ENCODE measurements at places on chromosomes 1 and 21. TPM values are rescaled to one million over a fixed set of nuclear protein-coding genes. Genes with fewer than 3 reads are reported as not detected.

GRCh38 chr1:18991585-18991984 lies 35.1 kb upstream of the IFFO2 start:
- DNase-seq: no peak
- no peaks in the 10 kb centered on the region for H3K4me1 ChIP-seq
- peaks cover 6% of the 10 kb centered on the region for H3K27me3 ChIP-seq
- H3K27ac ChIP-seq: no peak overlapping the region
- no peak overlapping the region for H3K4me3 ChIP-seq

- peak overlapping the region; percentile 5 for H3K27ac ChIP-seq
- no peak for DNase-seq
- no peak overlapping the region for H3K4me3 ChIP-seq
- H3K36me3 ChIP-seq: no peaks in the 10 kb centered on the region
Observed at GRCh38 chr21:41321908-41322495, 5.4 kb downstream of the FAM3B start.

Gene ZNHIT6
- 15.2 TPM for total RNA-seq

Gene INAVA
- 37.6 TPM for total RNA-seq

- DNase-seq: peak; percentile 65
- H3K36me3 ChIP-seq: no peaks in the 10 kb centered on the region
Observed at GRCh38 chr21:42836767-42837301, 42.5 kb downstream of the WDR4 start.

DNA sequence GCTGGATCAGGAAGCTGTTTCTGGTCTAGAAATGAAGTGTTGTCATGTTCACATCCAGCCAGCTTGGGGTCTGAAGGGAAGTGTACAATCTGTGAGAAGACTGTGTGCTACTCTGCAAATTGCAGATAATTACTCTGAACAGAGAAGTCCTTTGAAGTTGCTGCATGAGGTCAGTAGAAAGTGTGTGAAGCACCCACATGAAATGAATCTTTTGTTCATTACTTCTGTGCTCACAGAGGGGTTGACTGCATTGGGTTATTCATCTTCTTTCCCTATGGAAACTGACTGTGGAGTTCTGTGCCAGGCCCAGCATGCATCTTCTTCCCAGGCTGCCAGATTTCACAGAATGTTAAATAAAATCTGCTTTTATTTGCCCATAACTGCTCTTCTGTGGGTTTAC lies 47.1 kb downstream of the CTH start:
- peaks cover 9% of the 10 kb centered on the region for H3K27me3 ChIP-seq
- peaks cover 7% of the 10 kb centered on the region for H3K4me1 ChIP-seq
- no peak overlapping the region for H3K27ac ChIP-seq
- no peaks in the 10 kb centered on the region for H3K36me3 ChIP-seq
- DNase-seq: no peak

GRCh38 chr1:234669499-234669898 lies 59.5 kb upstream of the IRF2BP2 start:
- H3K4me3 ChIP-seq: no peak overlapping the region
- H3K27me3 ChIP-seq: no peaks in the 10 kb centered on the region
- peaks cover 15% of the 10 kb centered on the region for H3K4me1 ChIP-seq
- DNase-seq: no peak

- no peak overlapping the region for H3K4me3 ChIP-seq
- no peaks in the 10 kb centered on the region for H3K36me3 ChIP-seq
- no peaks in the 10 kb centered on the region for H3K27me3 ChIP-seq
- DNase-seq: no peak
Observed at GRCh38 chr1:8251635-8252034, 66.3 kb upstream of the SLC45A1 start.

Gene CTH
- total RNA-seq: 10.1 TPM

GRCh38 chr1:97071173-97071572 lies 349.6 kb downstream of the PTBP2 start:
- no peak overlapping the region for H3K27ac ChIP-seq
- H3K27me3 ChIP-seq: no peaks in the 10 kb centered on the region
- no peak overlapping the region for H3K4me3 ChIP-seq
- DNase-seq: no peak
- no peaks in the 10 kb centered on the region for H3K36me3 ChIP-seq
- no peaks in the 10 kb centered on the region for H3K4me1 ChIP-seq

Gene SPATA21
- total RNA-seq: not detected

- peak overlapping the region; percentile 67 for H3K4me3 ChIP-seq
- H3K36me3 ChIP-seq: peaks cover 68% of the 10 kb centered on the region
- no peaks in the 10 kb centered on the region for H3K27me3 ChIP-seq
- H3K27ac ChIP-seq: peak overlapping the region; percentile 99
- no peaks in the 10 kb centered on the region for H3K4me1 ChIP-seq
- DNase-seq: no peak
Observed at GRCh38 chr21:38820471-38821239, 14.9 kb downstream of the ETS2 start.

DNA sequence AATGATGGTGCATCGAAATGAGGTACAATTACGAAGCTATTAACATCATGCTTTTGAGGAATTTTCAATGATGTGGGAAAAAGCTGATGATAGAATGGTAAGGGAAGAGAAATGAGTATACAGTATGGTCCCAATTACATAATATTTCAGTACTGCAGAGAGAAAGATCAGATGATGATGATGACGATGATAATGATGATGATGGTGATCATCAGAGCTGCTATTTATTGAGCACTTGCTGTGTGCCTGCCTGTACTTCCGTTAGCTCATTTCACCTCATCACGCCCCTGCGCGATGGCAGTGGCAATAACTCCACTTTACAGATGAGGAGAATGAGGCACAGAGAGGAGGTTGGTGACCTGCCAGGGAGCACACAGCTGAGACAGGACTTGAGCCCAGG lies 620.8 kb downstream of the MATN1 start:
- no peak overlapping the region for H3K27ac ChIP-seq
- no peaks in the 10 kb centered on the region for H3K36me3 ChIP-seq
- H3K27me3 ChIP-seq: peaks cover 35% of the 10 kb centered on the region
- peaks cover 9% of the 10 kb centered on the region for H3K4me1 ChIP-seq
- no peak overlapping the region for H3K4me3 ChIP-seq

Gene PEAR1
- total RNA-seq: 11.7 TPM

DNA sequence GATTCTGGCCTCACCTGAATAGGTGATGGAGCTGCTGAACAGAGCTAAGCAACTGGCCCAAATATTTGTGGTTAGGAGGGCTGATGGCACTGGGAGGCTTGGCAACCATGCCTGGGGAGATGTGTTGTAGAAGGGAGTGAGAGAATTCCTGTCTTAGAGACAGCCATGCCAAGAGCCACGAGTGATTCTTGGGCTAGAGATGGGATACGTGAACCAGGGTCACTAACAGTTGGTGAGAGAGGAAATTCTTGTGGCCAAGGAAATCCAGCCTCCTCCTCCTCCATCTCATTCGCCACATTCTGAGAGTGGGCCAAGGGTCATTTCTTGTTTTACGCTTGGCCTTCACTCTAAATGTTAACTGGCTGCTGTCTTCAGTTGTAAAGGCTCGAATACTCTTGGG lies 46.3 kb downstream of the NGF start:
- peaks cover 3% of the 10 kb centered on the region for H3K4me1 ChIP-seq
- peaks cover 3% of the 10 kb centered on the region for H3K27me3 ChIP-seq
- H3K36me3 ChIP-seq: peaks cover 4% of the 10 kb centered on the region
- DNase-seq: no peak
- no peak overlapping the region for H3K4me3 ChIP-seq

DNA sequence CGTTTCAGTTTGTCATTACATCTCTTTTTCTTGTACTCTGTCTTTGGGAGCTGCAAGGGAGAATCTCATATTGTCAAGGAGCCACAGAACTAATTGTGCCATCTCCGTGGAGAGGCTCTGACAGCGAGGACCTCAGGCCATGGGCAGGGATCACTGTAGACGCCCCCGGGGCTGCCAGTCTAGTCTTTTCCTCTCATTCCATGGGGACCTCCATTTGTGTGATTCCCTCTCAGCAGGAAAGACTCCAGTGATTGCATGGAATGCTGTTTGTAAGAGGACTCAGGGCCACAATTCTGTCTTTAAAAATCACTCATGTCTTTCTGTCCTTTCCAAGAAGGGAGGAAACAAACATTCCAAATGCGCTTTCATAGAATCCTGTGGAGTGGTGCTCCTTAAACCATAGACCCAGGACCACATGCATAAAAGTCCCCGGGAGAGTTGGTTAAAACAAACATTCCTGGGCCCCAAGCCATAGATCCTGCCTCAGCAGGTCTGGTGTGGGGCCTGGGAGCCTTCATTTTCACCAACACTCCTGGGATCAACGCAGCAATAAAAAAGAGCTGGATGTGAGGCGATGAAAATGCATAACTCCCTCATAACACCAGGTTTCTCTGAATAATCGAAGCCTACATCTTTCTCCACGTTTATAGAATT lies 104.5 kb downstream of the ZP4 start:
- no peaks in the 10 kb centered on the region for H3K4me1 ChIP-seq
- H3K27me3 ChIP-seq: no peaks in the 10 kb centered on the region
- DNase-seq: no peak
- no peak overlapping the region for H3K27ac ChIP-seq
- H3K4me3 ChIP-seq: no peak overlapping the region

Measured in type B pancreatic cell (in vitro differentiated cells).